ENCODE measurements at places on chromosomes 5 and 9.

GRCh38 chr5:170552621-170553115, 48.8 kb downstream of the KCNIP1 start:
- no peak for DNase-seq

- DNase-seq: no peak
Observed at GRCh38 chr5:178533136-178533535, 57.1 kb downstream of the COL23A1 start.

DNA sequence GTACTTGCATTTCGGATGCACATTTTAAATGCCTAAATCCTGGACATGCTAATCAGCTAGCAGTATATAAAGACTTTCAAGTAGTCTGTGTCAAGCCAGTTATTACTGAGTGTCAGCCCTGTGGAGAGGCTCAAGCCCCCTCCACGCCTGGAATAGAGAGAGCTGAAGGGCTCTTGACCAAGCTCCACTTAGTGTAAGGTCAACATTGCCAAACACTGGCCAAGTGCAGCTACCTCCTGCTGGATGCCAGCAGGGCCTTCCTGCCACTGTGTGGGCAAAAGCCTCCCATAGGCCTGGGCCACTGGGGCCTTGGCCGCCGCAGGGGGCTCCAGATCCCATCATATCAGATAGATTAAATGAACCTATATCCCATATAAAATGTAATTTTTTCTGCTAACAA, 239.4 kb upstream of the PANK3 start:
- no peak for DNase-seq

DNA sequence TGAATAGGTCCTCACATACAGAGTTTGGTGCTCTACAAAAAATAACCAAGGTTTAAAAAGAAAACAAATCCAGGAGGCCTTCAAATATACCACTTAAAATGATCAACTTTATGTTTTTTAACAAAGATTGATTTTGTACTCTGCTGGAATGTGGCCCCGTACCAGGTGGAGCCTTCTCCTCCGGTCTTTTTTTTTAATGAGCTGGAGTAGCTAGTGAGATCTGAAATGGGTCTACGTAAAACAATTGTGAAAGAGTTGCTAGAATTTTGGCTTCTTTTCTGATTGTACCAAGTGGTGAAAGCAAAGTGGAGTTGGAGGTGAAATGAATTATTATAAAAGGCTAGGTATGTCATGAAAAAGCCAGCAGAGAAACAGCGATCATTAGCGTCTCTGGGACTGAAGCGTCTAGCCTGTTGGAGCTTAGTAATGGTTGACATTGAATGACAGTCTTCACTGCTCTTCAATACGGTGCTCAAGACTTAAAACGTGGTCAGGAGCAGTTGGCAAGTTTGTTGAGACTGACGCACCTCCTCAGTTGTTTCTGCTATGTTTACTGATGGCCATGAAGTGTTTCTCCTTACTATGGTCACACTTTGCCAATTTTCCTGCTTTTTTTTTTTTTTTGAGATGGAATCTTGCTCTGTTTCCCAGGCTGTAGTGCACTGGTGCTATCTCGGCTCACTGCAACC, 84.4 kb downstream of the DAPK1 start:
- DNase-seq: no peak

DNA sequence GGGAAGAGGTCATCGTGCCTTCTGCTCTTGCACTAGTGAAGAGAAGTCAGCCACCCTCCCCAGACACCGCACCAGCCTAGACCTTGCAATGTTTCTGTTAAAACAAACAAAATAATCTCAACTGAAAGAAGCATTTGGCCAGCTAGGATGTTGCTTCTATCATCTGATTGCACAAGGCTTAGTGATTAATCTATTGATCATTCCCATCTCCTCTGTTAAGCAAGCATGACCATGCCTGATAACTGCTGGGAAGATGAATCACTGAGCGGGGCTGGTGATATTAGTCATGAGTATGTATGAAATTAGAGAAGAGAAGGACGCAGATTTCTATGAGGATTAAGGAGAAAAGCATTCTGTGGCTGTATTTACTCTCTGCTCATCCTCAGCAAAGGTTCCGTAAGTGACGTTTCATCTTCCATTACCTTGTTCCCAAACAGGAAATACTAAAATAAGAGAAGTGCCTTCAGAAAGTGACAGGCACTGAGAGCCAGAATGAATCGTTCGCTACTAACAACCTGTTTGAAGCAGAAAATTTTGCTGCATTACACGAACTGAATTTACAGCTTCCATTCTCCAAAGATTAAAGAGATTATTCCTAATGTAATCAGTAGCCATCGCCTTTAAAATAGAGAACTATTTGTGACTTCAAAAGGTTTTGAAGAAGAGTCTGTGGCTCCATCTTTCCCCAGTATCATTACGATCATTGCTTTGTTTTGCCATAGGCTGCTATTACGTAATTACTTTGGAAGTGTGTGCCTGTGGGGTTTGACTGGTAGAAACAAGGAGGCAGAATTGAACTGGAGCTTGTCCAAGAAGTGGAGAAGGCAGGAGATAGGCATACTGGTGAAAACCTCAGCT, 219.1 kb downstream of the MED10 start:
- no peak for DNase-seq

GRCh38 chr5:60463179-60463868, 236.6 kb downstream of the DEPDC1B start:
- no peak for DNase-seq

GRCh38 chr9:119792242-119792641, 423.0 kb upstream of the BRINP1 start:
- DNase-seq: no peak

- peak; percentile 53 for DNase-seq
Observed at GRCh38 chr5:140794595-140795258, at the start of gene PCDHA2. Gene PCDHA2 (plus strand): TSS chr5:140794852.
